Stomach (tissue), 19 donors: ENCODE measurements at places on chromosomes 3 and 15.

DNA sequence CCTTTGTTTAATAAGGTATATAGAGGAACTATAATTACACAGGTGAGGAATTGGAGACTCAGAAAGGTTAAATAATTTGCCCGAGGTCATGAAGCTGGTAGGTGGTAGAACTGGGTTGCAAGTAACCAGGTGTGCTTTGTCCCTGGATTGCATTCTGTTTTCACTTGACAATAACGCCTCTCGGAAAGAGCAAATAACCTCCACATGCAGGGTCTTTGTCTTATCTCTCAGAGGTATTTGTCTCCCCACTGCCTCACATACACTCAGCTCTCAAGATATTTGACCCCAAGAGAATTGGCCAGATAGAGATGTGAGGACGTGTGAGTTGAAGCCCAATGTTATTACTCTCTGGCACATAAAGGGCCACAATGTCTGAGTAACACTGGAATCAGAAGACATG lies 320.9 kb upstream of the ONECUT1 start:
- H3K4me1 ChIP-seq: no peaks in the 10 kb centered on the region
- H3K27me3 ChIP-seq: no peaks in the 10 kb centered on the region
- no peaks in the 10 kb centered on the region for H3K36me3 ChIP-seq
- DNase-seq: no peak
- no peak overlapping the region for H3K4me3 ChIP-seq

GRCh38 chr15:77508541-77509243 lies 88.0 kb downstream of the HMG20A start:
- no peak overlapping the region for H3K4me3 ChIP-seq
- peaks cover 41% of the 10 kb centered on the region for H3K4me1 ChIP-seq
- DNase-seq: peak; percentile 73
- no peaks in the 10 kb centered on the region for H3K36me3 ChIP-seq
- H3K27ac ChIP-seq: peak overlapping the region; percentile 75

DNA sequence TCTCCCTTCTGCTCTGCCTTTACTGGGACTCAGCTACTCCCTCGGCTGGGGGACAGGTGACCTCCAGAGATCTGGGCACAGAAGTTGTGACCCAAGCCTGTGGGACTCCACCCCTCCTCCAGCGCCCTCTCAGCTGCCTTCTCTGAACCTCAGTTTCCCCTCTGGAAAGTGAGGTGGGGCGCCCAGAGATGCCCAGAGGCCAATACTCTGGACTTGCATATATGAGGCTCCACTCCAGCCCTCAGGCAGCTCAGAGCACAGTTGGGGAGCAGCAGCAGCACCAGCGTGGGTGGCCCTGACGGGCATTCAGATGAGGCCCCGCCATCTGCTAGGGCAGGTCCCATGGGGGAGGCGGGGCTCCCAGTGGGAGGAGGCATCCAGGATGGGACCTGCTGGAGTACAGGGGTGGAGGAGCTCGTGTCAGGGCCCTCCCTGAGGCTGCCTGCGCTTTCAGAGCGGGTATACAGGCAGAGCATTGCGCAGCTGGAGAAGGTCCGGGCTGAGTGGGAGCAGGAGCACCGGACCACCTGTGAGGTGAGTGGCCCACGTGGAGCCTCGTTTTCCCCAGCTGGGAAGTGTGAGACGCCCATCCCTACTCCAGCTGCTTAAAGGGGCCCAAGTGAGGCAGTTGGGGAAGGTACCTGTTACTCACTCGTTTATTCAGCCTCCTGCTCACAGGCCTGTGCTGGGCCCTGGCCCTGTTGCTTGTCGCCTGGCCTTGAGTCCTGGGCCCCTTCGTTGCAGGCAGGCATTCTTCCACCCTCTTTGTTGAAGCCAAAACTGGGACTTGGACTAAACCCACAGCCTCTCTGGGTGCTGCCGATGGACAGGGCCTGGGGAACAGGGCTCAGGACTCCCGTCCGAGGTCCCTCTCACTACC lies 35.4 kb downstream of the PSTPIP1 start:
- no peak overlapping the region for H3K27ac ChIP-seq
- peaks cover 14% of the 10 kb centered on the region for H3K4me1 ChIP-seq
- peak; percentile 48 for DNase-seq

- no peak overlapping the region for H3K4me3 ChIP-seq
- no peaks in the 10 kb centered on the region for H3K27me3 ChIP-seq
- no peak for DNase-seq
- no peak overlapping the region for H3K27ac ChIP-seq
- H3K36me3 ChIP-seq: no peaks in the 10 kb centered on the region
Measured at GRCh38 chr15:99845009-99845408, 111.8 kb upstream of the LYSMD4 start.

DNA sequence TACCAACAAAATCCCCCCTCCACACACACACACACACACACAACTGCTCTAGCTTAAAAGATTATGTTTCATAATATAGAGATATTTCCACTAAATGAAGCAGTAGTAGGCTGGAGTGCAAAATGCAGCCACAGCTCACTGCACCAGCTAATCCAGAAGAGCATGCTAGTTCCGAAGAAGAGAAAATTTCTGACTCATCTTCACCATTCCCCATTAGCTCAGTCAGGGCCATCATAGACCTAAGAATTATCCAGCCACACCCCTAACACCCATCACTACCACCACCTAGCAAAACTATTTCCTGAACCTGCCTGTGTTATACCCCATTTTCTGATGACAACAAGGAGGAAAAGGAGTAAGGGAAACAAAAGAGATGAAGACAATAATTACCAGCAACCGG lies 67.1 kb upstream of the UBE2E2 start:
- no peaks in the 10 kb centered on the region for H3K27me3 ChIP-seq
- no peaks in the 10 kb centered on the region for H3K36me3 ChIP-seq
- H3K4me1 ChIP-seq: no peaks in the 10 kb centered on the region
- DNase-seq: no peak
- H3K27ac ChIP-seq: no peak overlapping the region

GRCh38 chr3:123635717-123636116 lies 50.9 kb upstream of the HACD2 start:
- H3K27ac ChIP-seq: peak overlapping the region; percentile 48
- no peak for DNase-seq
- H3K4me1 ChIP-seq: peaks cover 60% of the 10 kb centered on the region

DNA sequence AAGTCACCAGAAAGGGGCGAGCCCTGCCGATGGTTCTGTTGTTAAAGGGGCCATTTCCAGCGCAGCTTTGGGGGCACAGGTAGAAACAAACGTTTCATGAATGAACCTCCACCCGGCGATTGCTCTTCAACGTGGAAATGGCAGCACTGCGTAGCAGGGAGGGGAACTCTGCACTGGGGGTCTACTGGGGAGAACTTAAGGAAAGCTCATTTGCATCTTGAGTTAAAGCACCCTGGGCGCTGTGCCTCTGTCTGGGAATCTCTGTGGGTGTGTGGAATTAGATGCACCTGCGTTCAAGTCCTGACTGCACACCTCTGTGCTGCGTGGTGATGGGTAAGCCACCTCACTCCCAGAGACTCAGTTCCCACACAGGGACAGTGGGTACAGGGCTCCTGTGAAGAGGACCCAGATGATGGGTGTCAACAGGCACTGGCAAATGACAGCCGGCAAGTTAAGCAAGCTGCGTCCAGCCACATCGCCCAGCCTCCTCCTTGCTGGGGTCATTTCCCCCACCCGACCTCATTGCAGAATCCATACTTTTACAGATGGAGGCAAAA lies 68.8 kb downstream of the ASB7 start:
- DNase-seq: no peak
- no peaks in the 10 kb centered on the region for H3K4me1 ChIP-seq
- H3K27ac ChIP-seq: peak overlapping the region; percentile 17
- no peak overlapping the region for H3K4me3 ChIP-seq

- H3K4me1 ChIP-seq: peaks cover 26% of the 10 kb centered on the region
- no peak for DNase-seq
- no peak overlapping the region for H3K4me3 ChIP-seq
- H3K36me3 ChIP-seq: peaks cover 42% of the 10 kb centered on the region
Measured at GRCh38 chr15:52334491-52335160, 39.0 kb upstream of the MYO5C start.
